Stimulated activated CD4-positive, alpha-beta T cell treated with anti-CD3 and anti-CD28 coated beads, Interleukin-2, amount 100 ng/mL, for 4 hours (primary cell): ENCODE measurements at places on chromosomes 11 and 22.

- DNase-seq = no peak
These were observed 256.0 kb upstream of the B3GAT1 start for GRCh38 chr11:134668076-134668475.

DNA sequence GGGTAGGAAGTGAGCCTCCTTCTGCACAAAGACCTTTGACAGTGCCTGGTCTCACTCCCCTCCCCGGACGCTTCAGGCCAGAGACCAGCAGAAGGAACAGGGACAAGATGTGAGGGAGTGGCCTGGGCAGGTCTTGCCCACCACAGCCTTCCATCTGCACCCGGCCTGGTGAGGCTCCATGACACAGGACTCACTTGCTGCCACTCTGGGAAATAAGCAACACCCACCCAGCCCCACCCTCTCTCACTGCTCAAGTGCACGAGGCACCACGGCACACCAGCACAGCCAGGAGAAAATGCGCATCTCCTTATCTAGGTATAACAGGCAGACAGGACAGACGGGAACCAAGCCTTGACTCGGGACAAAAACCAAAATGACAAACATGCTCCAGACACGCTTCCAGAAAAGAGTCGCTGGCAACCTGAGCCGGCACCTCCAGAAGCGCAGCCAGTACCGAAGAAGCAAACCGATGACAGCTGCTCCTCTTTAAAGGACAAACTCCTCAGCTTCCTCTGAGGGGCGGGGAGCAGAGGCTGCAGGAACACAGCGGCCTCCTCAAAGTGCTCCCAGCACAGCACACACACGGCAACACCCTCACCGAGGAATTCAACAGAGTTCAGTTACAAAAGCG, 41.7 kb downstream of the BRD1 start:
- DNase-seq = no peak

DNA sequence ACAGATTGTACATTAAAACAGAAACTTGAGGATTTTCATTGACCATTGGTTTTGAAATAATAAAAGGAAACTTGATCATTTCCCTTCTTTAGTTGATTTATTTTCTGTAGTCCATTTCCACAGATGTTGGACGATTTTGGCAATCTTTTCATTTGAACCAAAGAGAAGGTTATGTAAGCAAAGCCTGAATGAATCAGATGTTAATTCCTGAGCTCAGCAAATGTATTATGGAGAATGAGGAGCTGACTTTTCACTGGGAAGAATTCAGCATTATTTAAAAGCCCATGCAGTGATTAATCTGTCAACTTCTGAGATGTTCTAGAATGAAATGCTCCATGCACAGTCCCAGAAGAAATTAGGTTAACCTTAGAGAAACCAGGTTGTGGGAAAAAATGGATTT, 29.0 kb downstream of the ELMOD1 start:
- no peak for DNase-seq

GRCh38 chr11:73296501-73297230, 11.4 kb upstream of the ARHGEF17 start:
- DNase-seq = no peak

- peak; percentile 22 for DNase-seq
These were observed 12.3 kb upstream of the ASRGL1 start for GRCh38 chr11:62324731-62325556.

GRCh38 chr11:78662811-78663210, 88.1 kb upstream of the NARS2 start:
- DNase-seq = no peak

- DNase-seq = no peak
These were observed 80.1 kb downstream of the IGLL1 start for GRCh38 chr22:23499845-23500500.

- DNase-seq = no peak
These were observed 35.7 kb downstream of the CELSR1 start for GRCh38 chr22:46501701-46502100.

GRCh38 chr11:85923455-85923854, 68.3 kb downstream of the CCDC83 start:
- no peak for DNase-seq

GRCh38 chr11:131877246-131877942, 507.0 kb downstream of the NTM start:
- DNase-seq = no peak

GRCh38 chr11:21018248-21018647, 348.9 kb downstream of the NELL1 start:
- no peak for DNase-seq
